ENCODE measurements at places on chromosomes 2 and 18.

DNA sequence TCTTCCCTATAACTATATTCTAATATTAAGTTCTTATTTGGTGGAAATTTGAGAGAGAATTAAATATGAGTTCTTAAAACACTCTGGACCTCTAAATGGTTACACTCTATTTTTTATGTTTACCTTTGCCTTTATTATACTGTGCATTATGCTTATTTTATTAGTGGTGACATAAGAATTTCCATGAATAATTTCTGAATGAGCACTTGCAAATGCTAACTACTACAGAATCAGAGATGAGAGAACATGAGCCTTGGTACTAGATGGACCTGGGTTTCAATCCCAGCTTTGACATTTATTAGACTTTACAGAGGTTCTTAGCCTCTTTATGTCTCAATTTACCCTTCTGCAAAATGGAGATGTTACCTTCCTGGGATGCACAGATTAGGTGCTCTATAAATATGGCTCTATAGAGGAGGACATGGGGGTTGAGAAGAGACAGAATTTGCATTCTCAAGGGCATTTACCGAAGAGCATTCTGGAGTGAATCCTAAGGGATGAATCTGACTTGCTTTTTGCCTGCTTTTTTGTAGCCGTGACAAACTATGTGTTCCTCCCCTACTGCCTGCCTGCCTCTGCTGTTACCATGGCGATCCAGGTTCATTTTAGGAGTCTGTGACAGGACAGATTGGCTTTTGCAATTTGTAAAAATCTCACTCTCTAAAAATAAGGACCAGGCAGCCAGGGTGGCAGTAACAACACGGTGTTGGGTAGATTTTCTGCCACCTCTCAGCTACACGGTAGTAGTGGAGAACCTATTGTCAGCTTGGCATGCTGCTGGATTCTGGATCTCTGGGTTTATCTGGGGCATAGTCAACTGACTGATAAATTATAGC lies 20.7 kb upstream of the CNRIP1 start:
- DNase-seq = no peak

DNA sequence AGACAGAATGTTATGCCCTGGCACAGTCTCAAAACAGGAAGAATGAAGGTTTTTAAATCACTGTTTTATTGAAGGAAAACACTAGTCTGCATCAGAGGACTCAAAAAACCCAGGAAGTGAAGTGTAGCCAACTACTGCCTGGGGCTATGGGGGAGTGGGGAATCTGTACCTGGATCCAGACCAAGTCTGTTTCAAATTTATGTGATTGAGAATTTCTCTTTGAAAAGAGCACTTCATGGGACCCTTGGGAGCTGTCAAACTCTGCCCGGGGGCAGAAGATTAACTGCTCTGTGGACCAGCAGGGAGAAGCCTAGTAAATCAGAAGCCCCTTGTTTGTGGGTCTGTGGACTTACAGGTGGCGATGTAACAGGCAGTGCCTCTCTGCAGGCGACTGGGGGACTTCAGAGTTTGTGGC lies 45.3 kb upstream of the TANC1 start:
- no peak for DNase-seq

DNA sequence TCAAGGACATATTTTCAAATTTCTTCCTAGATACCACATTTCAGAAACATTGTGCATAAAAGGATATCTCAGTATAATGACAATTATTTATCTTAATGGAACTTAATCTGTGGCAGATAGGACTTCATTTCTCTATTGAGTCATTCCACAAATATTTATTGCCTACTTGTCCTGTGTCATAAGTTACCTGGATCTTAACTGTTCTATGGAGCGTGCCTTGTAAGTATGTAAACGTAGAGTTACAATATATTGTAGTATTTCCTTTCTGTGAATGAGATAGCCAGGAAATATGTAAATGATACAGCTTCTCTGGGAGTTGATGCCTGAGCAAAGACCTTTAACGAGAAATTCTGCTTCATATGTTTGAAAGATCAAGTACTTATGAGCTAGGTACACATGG lies 2.5 kb downstream of the AGFG1 start:
- no peak for DNase-seq

- no peak for DNase-seq
Measured at GRCh38 chr2:45293182-45293581, 283.9 kb upstream of the SIX2 start.

- no peak for DNase-seq
Measured at GRCh38 chr18:31079973-31080372, 22.2 kb downstream of the DSC2 start.

GRCh38 chr2:109375131-109375561 lies 238.6 kb downstream of the SEPTIN10 start:
- DNase-seq = no peak

DNA sequence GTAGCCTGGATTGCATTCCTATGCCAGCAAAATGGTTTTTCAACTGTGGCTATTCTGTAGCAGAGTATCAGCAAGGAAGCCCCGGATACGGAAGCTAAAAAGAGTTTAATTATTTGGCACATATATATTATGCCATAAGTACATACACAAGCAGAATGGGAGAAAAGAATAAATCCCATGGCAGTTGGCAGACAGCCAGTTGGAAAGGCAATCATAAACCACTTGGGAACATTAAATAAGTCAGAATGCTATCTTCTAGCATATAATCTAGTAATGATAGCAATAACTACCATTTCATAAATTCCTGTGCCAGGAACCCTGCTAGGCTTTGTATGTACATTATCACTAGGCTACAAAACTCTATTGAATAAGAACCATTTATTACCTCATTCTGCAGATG lies 26.0 kb downstream of the GALNT5 start:
- no peak for DNase-seq

DNA sequence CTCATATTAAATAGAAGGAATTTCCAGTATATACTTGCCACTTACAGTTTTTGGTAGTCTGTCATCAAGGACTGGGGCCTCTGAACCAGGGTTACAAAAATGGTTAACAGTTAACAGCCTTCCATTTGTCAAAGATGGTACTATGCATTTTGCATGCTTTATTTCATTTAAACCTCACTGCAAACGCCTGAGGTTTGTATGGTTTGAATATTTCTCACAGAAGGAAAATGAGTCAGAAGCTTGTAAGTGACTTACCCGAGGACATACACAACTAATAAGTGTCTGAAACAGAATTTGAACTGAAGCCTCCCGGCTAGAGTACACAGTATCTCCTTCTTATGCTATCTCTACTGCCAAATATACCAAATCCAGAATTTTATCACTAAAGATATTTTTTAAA lies 1593.5 kb upstream of the ACVR2A start:
- DNase-seq = no peak

DNA sequence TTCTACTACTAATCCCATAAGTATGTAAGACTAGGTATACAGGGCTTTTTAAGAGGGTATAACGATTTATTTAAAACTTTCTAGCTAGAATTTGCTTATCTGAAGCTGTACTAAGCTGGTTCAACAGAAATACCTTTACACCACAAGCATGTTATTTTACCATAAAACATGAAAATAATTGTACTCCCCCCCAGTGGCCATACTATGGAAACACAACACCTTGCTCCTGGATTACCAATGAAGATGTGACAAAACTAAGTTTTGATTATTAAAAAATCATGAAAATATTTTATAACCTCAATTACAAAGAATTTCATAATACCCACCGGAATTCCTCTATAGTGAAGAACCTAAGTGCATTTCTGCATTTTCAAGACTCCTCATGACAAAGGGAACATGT lies 27.3 kb downstream of the LPIN2 start:
- no peak for DNase-seq

GRCh38 chr18:74963820-74964446 lies 245.0 kb downstream of the PTGR3 start:
- no peak for DNase-seq

- no peak for DNase-seq
Measured at GRCh38 chr2:179646862-179647587, 214.4 kb downstream of the ZNF385B start.

DNA sequence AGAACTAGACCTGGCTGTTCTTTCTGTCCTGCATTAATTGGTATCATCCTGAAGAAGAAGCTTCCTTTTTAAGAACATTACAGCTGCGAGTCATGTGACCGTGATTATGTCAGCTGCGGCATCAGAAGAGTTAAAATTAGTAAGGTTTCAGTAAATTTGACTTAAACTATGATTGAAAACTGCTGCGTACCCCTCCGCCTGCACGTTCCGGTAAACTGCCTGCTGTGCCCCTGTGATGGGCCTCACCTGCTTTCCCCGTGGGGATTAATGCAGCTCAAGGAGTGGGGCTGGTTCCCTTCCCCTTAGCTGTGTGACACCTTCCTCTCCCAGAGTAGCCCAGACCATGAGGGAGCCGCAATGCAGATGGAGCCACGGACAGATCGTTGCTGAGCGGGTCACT lies 36.1 kb upstream of the MYO3B start:
- DNase-seq = no peak

GRCh38 chr18:77133835-77134496 lies 1.4 kb upstream of the MBP start:
- DNase-seq = no peak

- no peak for DNase-seq
Measured at GRCh38 chr2:160289831-160290230, 89.8 kb upstream of the ITGB6 start.

DNA sequence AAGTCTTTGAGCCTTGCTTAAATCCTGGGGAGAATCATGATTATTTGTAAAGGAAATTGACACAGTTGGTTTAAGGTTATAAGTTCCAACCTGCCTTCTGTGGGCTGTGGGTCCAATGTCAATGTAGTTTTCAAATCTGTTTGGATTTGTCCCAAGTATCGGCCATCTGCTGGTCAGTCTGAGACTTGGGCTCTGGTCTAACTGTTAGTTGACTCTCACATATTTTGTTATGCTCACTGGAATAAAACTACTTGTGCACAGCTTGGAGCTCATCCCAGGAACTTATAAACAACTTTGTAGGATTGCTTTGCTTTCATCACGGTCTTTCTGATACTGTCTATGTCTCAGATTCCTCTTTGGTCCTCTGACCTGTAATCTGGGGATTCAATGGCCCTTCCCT lies 1026.2 kb upstream of the ZEB2 start:
- no peak for DNase-seq

DNA sequence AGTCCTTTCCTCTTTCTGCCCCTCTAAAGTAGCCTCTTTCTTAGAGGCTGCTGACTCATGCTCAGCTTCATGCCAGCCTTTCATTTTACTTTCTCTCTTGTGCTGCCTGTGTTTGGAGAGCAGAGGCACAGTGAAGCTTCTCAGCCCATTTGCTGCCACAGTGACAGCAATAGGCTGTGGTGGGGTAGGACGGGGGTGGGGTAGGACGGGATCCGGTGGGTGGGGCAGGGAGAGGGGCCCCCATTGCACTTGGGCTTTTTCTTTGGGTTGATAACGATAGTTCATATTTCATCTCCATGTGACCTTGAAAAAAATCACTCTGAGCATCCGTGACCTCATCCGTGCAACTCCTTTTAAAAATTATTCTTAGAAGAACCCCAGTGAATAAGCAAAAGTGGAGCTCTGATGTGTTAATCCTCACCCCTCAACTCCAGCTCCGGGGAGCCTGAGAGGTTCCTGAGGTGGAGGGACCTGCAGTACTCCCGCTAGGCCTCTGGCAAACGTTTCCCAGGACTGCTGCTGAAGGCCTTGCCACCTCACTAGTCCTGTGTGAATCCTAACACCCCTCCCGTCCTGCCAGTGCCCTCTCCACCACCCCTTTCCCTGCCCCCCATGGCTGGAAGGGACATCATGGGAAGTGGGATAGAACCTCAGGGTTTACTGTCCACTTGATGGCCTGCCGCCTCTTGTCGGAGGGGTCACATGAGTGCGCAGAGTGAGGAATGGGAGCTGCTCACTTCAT lies 70.8 kb downstream of the INPP4A start:
- DNase-seq = no peak

DNA sequence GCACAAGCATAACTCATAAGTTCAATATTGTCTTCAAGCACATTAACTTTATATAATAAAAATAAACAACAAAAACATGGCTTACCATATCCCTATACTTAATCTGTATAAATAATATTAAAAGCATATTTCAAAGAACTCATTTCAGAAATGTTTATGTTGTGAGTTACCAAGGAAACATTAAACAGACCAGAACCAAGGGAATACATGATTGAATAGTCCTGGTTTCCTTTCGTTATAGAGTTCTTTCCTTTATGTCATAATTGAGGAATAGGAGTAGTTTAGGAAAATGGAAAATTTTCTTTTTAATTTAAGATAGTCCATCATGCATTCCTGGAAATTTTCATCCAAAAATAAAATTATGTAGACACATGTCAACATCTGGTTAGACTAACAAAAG lies 343.0 kb downstream of the ERBB4 start:
- DNase-seq = no peak

- no peak for DNase-seq
Measured at GRCh38 chr2:48578313-48578712, 39.3 kb upstream of the GTF2A1L start.

DNA sequence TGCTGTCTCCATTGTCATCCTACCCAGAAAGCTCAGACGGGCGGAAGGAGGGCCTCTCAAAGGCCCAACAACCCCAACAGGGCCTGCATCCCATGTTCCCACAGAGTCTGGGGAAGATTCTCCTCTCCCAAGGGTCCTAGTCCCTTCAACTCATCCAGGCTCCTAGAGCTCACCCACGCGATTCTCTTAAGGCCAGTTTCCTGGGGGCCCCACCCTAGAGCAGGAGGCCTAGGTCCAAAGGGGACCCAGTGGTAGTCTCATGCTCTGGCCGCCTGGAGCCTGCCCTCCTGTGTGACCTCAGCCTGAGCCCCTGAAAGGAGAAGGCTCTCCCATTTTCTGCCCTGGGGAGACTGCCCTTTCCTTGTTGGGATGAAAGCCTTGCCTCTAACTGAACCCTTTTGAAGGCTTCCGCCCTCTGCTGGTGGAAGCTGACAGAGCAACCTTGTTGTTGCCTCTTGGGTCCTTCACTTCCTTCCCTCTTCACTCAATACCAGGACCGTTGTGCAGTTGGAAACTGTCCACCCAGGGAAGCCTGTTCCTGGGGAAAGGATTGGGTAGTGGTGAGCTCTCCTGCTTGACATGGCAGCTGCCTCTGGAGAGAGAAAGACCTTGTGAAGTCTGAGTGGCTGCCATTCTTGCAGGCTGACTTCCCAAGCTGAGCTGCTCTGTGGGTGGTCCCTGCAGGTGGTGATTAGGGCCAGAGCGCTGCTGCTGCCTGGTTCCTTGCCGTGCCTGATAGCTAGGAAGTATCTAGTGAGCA lies 86.0 kb upstream of the ALPP start:
- no peak for DNase-seq

DNA sequence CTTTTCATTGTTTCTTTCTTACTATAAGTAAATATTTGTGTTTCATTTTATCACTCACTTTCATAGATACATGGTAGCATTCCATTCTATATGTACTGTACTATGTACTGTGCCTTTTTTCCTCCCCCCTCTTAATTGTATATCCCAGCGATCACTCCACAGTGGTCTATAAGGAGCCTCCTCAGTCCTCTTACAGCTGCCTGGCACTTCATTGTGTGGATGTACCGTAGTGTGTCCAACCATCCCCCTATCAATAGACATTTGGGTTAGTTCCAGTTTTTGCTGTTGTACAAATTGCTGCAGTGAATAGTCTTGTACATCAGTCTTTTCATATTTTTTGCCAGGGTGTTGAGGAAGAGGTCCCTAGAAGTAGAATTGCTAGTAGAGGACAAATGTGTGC lies 21.4 kb upstream of the DRC1 start:
- no peak for DNase-seq

All from NCI-H2171 (cell line).